ENCODE measurements at places on chromosomes 11 and 22. TPM values are rescaled to one million over a fixed set of nuclear protein-coding genes. Genes with fewer than 3 reads are reported as not detected.

The RTN4R gene
- total RNA-seq: 1.4 TPM

The CABP4 gene
- total RNA-seq: 10.4 TPM

The APOBEC3G gene
- total RNA-seq: 77.8 TPM

The TMEM45B gene
- 2.5 TPM for total RNA-seq

The MS4A7 gene
- total RNA-seq: not detected

The TRIM5 gene
- total RNA-seq: 19.4 TPM

The DEUP1 gene
- not detected for total RNA-seq

The SORL1 gene
- total RNA-seq: 66.3 TPM

The CXCR5 gene
- total RNA-seq: 16.9 TPM

The TOLLIP gene
- total RNA-seq: 34.1 TPM

The OR4A5 gene
- total RNA-seq: not detected

Measured in activated T-cell treated with anti-CD3 and anti-CD28 coated beads, Interleukin-2, amount 50 U/mL, for 72 hours (primary cell).